ENCODE measurements at places on chromosomes 11 and 22.

DNA sequence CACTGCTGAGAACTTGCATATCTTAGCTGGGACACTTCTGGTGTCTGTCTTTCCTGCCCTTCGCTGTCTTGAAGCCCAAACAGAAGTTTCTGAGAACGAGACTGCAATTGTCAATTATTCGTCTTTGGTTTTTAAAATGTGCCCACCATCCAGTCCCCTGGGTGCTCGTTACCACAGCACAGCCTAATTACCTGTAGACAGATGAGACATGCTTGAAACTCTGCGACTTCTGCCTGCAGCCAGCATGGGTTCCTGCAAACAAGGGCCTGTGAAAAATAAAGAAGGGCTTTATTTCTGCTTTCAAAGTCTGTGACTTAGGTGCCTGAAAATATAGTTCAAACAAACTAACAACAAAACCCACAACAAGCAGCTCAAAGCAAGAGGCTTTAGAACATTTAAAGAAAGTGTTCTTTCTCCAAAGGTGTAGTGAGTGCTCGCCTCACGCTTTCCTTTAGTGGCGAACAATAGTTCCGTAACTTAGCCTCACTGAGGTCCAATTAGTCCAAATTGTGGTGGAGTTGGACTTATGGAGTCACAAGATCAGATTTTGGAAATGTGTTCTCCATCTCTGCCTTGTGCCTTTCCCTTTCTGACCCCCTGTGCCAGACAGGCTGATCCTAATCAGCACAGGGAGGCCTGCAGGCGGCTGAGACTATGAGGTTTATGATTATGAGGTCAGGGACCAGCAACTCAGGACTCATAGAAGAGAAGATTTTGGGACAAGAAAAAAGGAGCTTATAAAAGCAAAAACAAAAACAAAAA is 20.4 kb upstream of the GRAMD1B start:
- DNase-seq: no peak

DNA sequence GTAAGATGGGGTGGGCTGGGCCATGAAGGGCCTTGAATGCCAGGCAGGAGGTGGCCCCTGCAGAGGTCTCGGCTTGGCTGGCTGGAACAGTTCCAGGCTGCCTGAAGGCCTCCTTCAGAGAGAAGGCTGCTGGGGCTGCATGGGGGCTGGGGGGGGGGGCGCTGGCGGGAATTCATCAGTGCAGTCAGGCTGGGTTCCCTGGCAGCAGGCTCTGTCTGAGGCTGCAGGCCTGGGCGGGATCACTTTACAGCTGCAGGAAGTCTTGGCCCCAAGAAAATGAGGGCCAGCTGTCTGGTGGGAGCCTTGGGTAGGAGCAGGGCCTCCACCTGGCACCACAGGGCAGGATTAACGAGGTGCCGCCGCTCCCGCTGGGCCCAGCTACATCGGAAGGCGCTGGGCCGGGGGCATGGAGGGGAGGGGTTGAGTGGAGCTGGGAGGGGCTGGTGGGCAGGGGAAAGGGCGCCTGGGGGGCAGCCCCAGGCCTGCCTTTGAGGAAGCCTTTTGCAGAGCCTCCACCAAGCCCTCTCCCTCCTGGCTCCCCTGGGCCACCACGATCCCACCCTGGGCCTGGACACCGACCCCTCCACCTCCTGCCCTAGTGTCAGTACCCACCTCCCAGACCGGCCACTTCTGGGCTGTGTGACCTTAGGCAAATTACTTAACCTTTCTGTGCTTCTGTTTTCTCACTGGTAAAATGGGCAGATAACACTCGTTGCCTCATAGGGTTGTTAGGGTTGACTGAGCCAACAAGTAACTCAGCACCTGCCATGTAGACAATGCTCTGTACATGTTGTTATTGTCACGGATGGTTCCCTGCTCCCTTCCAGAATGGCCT is 31.0 kb upstream of the HMOX1 start:
- DNase-seq: peak; percentile 15

DNA sequence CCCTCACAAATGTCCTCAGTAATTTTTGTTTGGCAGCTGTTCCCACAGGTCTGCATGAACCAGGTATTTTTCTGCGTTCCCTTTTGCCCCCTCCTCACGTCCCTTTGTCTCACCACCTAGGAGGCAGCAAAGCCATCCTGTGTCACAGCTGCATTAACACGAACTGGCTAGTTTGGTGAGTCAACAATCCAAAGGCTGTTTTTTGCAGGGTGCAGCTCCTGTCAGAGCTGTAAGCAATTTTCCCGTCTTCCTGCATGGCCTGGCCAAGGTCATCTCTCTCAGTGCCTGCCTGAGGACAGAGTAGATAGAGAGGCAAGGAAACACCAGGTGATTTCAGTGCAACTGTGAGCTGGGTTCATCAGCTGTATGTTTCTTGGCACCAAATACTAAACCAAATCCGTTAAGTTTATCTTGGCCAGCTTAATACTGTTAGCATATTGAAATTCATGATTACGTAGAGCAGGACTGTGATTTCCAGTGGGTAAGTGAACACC is 20.6 kb upstream of the VSIG10L2 start:
- no peak for DNase-seq

GRCh38 chr11:96204721-96205459 is 138.1 kb downstream of the MAML2 start:
- DNase-seq: no peak

GRCh38 chr22:27378311-27378800 is 423.2 kb downstream of the MN1 start:
- DNase-seq: no peak
